ENCODE measurements at places on chromosomes 2 and 18. TPM values are rescaled to one million over a fixed set of nuclear protein-coding genes. Genes with fewer than 3 reads are reported as not detected.

The RSAD2 gene
- 0.10 TPM for total RNA-seq

The FAM136A gene
- total RNA-seq = 115 TPM

The C2orf72 gene
- total RNA-seq = 1.3 TPM

The KHK gene
- total RNA-seq = 8.8 TPM

The NPPC gene
- 2.2 TPM for total RNA-seq

- peaks cover 1% of the 10 kb centered on the region for H3K4me1 ChIP-seq
- no peak overlapping the region for H3K4me3 ChIP-seq
- H3K27me3 ChIP-seq = peaks cover 56% of the 10 kb centered on the region
Observed at GRCh38 chr2:209525834-209526281, 102.0 kb downstream of the MAP2 start.

GRCh38 chr2:39696838-39697237, 31.1 kb downstream of the TMEM178A start:
- H3K4me1 ChIP-seq = no peaks in the 10 kb centered on the region
- no peak overlapping the region for H3K27ac ChIP-seq
- no peak overlapping the region for H3K4me3 ChIP-seq
- no peaks in the 10 kb centered on the region for H3K27me3 ChIP-seq
- DNase-seq = no peak

GRCh38 chr2:95079199-95079683, 42.4 kb downstream of the MRPS5 start:
- H3K27me3 ChIP-seq = peaks cover 23% of the 10 kb centered on the region
- peak overlapping the region; percentile 7 for H3K4me3 ChIP-seq
- H3K4me1 ChIP-seq = peaks cover 16% of the 10 kb centered on the region
- peak overlapping the region; percentile 36 for H3K27ac ChIP-seq
- H3K36me3 ChIP-seq = no peaks in the 10 kb centered on the region
